ENCODE measurements at places on chromosomes 12 and 14.

GRCh38 chr12:125194163-125194773, 129.0 kb downstream of the AACS start:
- no peak for DNase-seq

DNA sequence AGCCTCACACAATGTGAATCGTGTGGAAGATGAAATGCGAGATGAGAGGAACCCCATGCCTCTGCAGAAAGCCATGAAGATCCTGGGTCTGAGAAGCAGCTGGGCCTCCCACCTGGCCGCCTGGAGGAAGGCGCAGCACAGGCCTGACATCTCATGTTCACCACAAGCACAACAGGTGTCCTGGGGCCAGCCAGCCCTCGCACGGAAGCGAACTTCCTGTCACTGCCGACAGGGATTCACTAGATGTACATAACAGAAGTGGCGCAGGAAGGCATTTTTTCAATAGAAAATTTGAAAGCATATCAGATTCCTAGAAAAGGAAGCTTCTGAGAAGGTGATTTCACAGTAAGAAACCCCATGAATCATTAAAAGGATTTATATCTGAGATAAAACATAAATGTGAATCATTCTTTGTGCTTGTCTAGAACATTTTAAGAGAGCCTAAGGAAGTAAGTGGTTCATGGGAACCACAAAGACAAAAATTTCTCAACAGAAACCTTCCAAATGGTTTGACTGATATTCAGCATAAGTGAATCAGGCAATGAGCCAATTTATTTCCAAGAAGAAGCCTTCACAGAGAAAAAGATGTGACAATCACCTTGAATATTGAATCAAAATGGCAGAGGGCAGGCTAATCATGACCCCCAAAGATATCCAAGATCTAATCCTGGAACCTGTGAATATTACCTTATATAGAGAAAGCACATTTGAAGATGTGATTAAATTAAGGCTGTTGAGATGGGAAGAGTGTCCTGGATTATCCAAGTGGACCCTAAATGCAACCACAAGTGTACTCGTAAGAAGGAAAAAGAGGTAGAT, 311.9 kb downstream of the DUSP6 start:
- DNase-seq = peak; percentile 50

DNA sequence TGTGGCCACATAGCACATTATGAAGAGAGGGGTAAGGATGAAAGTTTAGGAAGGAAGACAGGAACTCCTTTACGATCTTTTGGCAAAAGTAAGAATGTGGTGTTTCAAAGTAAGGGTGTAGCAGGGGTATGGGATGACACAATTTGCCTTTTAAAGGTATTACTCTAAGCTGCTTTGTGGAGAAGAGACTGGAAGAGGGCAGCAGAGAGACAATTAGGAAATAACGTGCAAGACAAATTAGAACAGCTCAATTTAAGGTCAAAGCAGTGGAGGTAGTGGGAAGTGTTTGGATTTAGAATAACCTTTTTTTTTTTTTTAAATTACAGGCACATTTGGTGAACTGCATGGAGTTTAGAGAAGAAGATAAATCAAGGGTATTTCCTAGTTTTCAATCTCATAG, 342.6 kb downstream of the NOVA1 start:
- DNase-seq = no peak

DNA sequence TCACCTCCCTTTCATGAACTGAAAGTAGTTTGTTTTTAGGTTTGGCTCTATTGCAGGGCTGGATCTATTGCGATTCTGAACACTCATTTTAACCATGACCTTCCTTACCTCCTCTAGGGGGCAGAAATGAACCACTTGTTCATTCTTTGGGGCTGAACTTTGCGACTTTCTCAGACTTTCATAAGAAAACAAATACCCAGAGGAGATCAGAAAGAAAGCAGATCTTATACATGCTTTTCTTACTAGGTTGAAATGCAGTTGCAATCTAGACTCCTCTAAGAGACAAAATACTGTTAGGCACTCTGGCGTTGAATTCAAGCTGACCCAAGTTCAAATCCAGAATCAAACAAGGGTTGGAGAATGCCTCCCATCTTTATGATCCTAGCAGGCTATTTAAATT, 32.6 kb upstream of the PLEKHG3 start:
- no peak for DNase-seq

DNA sequence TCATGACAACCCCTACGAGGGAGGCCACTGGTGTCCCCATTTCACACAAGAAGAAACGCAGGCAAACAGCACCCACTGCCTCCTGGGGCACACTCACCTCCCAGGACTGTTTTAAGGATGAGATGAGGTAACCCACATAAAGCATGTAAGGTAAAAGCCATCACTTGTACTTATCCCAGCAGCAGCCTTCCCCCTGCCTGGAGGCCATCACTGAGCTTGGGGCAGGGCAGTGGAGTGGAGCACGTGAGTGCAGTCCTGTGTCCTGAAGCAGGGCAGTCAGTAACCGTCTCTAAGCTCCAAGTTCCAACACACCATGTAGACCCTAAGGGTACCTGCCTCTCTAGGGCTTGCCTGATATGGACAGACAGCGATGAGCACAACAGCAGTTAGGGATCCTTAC, 1.7 kb downstream of the POLE start:
- no peak for DNase-seq

Data from non-pigmented ciliary epithelial cell (primary cell).